ENCODE measurements at places on chromosomes 1 and 21. TPM values are rescaled to one million over a fixed set of nuclear protein-coding genes. Genes with fewer than 3 reads are reported as not detected.

DNA sequence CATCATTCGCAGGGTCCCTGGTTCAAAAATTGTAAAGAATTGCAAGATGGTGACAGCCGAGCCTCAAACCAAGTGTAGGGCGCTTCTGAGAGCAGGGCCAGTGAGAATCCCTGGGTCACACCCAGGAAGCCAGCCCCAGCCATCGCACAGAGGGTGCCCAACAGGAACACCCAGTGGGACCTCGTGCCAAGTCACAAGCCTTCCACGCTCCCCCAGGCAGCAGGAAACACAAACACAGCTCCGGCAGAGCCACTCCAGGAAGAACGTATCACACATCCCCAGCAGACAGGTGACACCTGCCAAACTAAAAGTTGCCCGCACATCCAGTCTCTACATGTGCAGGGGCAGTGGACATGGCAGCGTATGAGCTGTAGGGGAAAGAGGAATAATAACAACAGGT is 20.2 kb downstream of the DHRS3 start:
- peak; percentile 98 for DNase-seq
- peak overlapping the region; percentile 94 for H3K27ac ChIP-seq
- no peaks in the 10 kb centered on the region for H3K36me3 ChIP-seq

DNA sequence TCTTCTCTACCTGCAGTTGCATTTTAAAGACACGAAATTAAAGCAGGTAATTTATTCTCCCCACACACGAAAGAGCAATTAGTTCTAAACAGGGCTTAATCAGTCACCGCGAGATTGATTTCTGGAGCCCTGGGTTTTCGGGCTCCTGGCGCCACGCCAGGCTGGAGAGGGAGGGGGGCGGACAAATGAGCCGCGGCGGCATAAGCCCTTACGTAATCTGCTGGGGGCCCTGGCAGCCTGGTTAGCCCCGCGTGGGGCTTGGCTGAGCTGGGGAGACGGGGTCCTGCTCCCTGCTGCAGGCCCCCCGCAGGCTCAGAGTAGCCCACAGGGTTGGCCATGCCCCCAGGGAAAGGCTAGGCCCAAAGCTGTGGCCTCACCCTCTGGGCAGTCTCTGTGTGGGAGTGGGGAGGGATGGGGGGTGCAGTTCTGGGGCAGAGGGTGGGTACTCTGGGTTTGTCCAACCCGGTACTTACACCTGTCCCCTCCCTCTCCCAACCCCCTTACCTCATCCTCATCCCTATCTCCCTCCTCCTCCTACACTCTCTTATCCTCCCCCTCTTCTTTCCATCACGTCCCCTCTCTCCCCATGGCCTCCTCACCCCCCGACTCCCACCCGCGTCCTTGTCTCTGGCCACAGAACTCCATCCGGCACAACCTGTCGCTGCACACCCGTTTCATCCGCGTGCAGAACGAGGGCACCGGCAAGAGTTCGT is 19.9 kb downstream of the FOXO6 start:
- peak; percentile 86 for DNase-seq
- peak overlapping the region; percentile 95 for H3K27ac ChIP-seq
- peak overlapping the region; percentile 53 for H3K4me3 ChIP-seq
- no peaks in the 10 kb centered on the region for H3K36me3 ChIP-seq
- no peaks in the 10 kb centered on the region for H3K27me3 ChIP-seq

Gene RAB25
- total RNA-seq, result 68.8 TPM

DNA sequence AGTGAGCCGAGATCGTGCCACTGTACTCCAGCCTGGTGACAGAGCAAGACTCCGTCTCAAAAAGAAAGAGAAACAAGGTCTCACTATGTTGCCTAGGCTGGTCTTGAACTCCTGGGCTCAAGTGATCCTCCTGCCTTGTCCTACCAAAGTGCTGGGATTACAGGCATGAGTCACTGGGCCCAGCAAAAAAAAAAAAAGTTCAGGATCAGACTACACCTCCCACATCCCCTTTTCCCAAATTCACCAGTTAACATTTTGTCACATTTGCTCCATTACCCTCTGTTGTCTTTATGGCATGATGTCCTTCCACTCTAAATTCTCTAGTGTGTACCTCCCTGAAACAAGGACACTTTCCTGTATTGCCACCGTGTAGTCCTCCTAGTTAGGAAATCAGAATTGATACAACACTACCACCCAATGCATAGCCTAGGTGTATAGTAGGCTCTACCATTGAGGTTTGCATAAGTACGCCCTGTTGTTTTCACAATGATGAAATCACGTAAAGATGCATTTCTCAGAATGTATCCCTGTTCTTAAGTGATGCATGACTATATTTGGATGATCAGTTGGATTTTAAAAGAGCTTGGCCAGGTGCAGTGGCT is 10.7 kb downstream of the SPEN start:
- peaks cover 21% of the 10 kb centered on the region for H3K4me1 ChIP-seq
- no peaks in the 10 kb centered on the region for H3K36me3 ChIP-seq
- no peak for DNase-seq
- no peaks in the 10 kb centered on the region for H3K27me3 ChIP-seq

DNA sequence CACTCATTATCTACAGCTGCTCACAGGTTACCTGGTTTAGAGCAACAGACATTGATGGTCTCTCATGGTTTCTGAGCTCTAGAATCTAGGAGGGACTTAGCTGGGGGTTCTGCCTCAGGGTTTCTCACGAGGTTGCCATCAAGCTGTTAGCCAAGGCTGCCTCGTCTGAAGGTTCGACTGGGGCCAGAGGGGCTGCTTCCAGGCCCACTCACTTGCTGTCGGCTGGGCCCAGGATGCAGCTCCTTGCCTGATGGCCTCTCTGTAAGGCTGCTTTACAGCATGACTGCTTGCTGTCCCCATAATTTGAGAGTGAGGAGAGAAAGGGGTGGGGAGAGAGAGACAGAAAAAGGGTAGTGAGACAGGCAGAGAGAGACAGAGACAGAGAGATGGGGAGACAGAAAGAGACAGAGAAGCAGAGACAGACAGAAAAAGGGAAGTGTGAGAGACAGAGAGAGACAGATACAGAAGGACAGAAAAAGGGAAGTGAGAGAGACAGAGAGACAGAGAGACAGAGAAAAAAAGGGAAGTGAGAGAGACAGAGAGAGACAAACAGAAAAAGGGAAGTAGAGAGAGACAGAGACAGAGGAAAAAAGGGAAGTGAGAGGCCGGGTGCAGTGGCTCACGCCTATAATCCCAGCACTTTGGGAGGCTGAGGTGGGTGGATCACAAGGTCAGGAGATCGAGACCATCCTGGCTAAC is 106.8 kb upstream of the C1orf174 start:
- H3K4me3 ChIP-seq, result no peak overlapping the region
- no peaks in the 10 kb centered on the region for H3K27me3 ChIP-seq
- no peak overlapping the region for H3K27ac ChIP-seq

Gene TRIM63
- 1.5 TPM for total RNA-seq

DNA sequence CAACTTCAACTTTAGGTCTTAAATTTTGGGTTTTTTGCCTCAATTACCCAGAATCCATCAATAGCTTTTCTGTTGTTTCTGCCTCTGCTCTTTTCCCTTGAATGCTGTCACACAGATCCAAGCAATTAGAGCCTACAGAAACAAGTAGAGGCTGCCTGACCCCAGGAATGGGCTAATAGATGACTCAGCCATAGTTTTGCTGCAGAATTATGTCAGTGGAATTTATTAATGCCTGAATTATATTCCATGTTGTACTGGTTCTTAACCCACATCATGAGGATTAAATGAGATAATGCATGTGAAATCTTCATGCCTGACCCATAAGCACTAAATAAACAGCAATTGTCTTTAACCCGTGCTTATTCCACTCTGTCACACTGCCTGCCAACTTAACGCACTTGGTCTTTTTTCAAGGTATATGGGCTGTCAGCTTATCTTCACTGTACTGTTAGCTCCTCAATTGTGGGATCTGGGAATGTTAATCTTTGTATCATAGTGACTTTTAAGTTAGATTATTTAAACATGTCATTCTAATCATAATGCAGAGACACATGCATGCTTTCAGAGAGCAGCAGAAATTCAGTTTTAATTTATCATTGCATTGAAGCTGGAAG is 213.3 kb downstream of the ROR1 start:
- no peak for DNase-seq
- no peaks in the 10 kb centered on the region for H3K27me3 ChIP-seq
- H3K4me3 ChIP-seq, result no peak overlapping the region
- no peaks in the 10 kb centered on the region for H3K4me1 ChIP-seq

DNA sequence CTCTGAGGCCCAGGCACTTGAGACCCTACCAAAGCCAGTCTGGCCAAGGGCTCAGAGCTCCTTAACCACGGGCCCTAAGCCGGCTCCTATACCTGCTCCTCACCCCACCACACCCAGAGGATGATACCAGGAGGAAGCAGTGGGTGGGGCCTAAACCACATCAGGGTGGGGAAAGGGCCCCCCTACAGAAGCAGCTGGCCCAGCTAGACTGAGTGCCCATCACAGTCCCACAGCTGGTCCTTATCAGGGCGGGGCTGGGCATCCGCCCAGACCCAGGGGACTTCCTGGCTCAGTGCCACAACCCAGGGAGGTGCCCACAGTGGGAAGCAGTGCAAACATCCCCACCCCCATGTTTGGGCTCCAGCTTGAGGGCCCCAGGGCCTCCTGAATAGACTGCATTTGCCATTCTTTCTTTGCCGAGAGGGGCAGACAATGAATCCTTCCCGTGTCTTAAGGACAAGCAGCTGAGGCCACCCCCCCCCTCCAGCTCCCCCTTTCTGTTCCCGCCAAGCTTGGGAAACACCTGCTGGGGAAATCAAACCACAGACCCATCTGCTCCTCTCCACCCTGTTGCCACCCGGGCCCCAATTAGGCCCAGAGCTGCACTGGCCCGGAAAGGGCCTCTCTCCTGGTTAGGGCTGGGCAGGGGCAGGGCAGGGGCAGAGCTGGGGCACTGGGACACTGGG is 6.2 kb downstream of the E2F2 start:
- no peak overlapping the region for H3K4me3 ChIP-seq
- no peak overlapping the region for H3K27ac ChIP-seq
- no peaks in the 10 kb centered on the region for H3K27me3 ChIP-seq
- no peaks in the 10 kb centered on the region for H3K36me3 ChIP-seq
- DNase-seq, result no peak

- no peaks in the 10 kb centered on the region for H3K36me3 ChIP-seq
- no peak overlapping the region for H3K27ac ChIP-seq
- no peaks in the 10 kb centered on the region for H3K27me3 ChIP-seq
- no peaks in the 10 kb centered on the region for H3K4me1 ChIP-seq
- no peak overlapping the region for H3K4me3 ChIP-seq
These were observed 6.3 kb downstream of the NME7 start for GRCh38 chr1:169361281-169361680.

DNA sequence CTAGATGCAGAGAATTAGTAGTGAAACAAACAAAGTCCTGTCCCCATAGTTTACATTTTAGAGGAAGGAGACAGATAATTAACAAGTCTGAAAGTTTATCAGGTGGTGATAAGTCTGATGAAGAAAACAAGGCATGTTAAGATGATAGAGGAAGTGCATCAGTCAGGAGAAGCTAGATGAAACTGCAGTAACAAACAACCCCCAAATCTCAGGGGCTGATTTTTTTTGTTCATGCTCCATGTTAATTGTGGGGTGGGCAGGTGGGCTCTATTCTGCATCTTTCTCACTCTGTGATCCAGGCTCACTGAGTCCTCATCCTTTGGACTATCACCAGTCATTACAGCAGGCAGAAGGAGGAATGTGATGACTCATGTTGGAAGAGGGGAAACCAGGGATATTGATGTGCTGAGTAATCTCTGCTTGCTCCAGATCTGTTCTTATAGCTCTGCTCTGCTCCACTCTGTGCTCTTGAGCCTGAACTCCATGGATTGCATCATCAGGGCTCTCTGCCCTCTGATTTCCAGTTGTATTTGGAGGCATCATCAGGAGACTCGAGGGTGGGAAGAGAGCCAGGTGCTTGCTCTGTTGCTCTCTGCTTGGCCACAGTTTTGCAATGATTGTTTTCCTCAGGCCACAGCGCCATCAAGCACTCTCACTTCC is 166.9 kb downstream of the IER5 start:
- H3K4me1 ChIP-seq, result no peaks in the 10 kb centered on the region
- no peaks in the 10 kb centered on the region for H3K27me3 ChIP-seq
- H3K36me3 ChIP-seq, result no peaks in the 10 kb centered on the region
- no peak overlapping the region for H3K27ac ChIP-seq
- no peak overlapping the region for H3K4me3 ChIP-seq

Gene VWA1
- 36.7 TPM for total RNA-seq

Gene MEGF6
- 9.4 TPM for total RNA-seq

GRCh38 chr1:14602136-14602535 is 3.7 kb downstream of the KAZN start:
- H3K4me3 ChIP-seq, result no peak overlapping the region
- H3K4me1 ChIP-seq, result peaks cover 13% of the 10 kb centered on the region
- no peaks in the 10 kb centered on the region for H3K36me3 ChIP-seq
- DNase-seq, result peak; percentile 75

- peaks cover 5% of the 10 kb centered on the region for H3K27me3 ChIP-seq
- DNase-seq, result no peak
- no peaks in the 10 kb centered on the region for H3K4me1 ChIP-seq
These were observed 30.8 kb upstream of the PLCH2 start for GRCh38 chr1:2445162-2445822.

DNA sequence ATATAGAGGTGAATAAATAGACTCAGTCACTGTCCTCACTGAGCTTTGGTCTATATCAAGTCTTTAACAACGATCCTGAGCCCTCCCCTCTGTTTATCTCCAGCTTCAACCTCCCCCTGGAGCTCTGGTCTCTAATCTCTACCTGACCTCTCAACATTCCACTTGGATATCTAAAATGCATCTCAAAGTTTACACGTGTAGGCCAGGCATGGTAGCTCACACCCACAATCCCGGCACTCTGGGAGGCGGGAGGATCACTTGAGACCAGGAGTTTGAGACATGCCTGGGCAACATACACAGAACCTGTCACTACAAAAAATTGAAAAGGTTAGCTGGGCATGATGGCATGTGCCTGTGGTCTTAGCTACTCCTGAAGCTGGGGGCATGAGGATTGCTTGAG is 53.4 kb downstream of the GADD45A start:
- peaks cover 33% of the 10 kb centered on the region for H3K4me1 ChIP-seq
- H3K4me3 ChIP-seq, result no peak overlapping the region
- H3K27me3 ChIP-seq, result no peaks in the 10 kb centered on the region
- no peak for DNase-seq
- H3K27ac ChIP-seq, result no peak overlapping the region

Gene TXNIP
- total RNA-seq, result 1,272 TPM

Gene SON
- 338 TPM for total RNA-seq
